ENCODE measurements at places on chromosomes 1 and 21.

DNA sequence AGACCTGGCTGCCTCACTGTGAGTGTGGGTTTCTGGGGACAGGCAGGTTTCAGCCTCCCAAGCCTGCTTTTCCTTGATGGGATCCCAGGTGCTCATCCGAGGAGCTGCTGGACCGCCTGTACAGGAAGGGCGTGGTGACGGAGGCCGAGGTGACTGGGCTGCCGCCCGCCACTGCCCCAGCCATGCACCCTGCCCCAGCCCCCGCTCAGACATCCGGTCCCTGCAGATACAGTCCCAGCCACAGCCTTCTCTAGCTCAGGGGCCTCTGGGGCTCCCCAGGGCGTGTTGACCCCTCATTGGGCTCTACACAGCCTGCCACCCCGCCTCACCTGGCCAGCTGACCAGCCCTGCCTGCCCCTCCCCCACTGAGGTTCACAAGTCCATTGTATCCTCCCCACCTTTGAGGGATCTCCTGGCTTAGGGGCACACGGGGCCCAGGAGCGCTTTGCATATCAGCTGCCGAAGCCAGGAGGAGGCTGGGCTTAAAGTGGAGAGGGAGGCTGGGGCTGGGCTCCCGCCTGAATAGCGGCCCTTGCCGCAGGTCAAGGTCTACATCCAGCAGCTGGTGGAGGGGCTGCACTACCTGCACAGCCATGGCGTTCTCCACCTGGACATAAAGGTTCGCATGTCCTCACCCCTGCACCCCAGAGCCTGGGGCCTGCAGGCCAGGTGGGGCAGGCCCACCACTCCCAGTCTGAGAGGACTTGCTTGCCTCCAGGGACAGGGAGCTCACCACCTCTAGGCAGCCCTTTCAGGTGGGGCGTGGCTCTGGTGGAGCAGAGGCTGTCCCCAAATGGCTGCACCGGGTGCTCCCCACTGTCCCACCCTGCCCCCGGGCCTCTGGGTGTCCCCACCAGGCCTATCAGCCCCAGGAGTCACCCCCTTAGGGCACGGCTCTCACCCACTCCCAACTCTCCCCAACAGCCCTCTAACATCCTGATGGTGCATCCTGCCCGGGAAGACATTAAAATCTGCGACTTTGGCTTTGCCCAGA lies 38.5 kb downstream of the TRIM11 start:
- no peak for DNase-seq

DNA sequence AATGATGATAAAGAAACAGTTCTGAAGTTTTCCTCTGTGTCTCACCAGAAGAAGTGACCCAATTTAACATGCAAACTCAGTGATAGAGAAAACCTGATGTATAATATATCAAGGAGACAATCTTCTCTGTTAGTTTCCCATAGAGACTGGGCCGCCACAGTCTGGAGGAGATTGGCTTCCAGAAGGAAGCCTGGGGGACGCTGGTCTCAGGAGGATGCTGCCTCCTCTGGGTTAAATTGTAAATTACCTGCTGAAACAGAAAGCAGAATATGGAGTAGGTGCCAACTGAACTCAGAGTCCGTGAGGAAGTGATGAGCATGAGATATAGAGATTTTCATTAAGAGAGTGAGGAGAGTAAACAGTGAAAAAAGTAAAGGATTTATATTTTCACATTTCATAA lies 15.8 kb downstream of the OR14I1 start:
- no peak for DNase-seq

GRCh38 chr1:233327651-233328141 lies at the start of gene MAP3K21:
Gene MAP3K21 (plus strand): TSS chr1:233327724. CDS start chr1:233328029, 305 bp downstream.
- DNase-seq: no peak

GRCh38 chr1:231518485-231519034 lies 9.9 kb upstream of the TSNAX start:
- no peak for DNase-seq

DNA sequence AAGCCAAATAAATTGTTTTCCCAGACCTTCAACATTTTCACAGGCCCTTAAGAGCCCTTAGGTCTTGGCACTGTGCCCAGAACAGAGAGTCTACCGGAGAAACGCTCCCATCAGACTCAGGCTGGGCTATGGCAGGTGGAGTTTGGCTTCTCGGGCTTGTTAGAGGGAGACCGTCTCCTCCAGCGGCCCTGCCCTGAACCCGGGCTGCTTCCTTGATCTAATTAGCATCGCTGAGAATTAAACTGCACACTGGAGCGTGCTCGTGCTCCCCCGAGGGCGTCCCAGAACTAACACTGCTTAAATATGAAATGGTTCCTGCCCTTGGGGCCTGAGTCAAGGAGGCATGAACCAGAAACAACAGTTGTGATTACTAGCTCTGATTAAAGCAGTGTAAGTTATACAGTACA lies 634.4 kb downstream of the MATN1 start:
- no peak for DNase-seq

DNA sequence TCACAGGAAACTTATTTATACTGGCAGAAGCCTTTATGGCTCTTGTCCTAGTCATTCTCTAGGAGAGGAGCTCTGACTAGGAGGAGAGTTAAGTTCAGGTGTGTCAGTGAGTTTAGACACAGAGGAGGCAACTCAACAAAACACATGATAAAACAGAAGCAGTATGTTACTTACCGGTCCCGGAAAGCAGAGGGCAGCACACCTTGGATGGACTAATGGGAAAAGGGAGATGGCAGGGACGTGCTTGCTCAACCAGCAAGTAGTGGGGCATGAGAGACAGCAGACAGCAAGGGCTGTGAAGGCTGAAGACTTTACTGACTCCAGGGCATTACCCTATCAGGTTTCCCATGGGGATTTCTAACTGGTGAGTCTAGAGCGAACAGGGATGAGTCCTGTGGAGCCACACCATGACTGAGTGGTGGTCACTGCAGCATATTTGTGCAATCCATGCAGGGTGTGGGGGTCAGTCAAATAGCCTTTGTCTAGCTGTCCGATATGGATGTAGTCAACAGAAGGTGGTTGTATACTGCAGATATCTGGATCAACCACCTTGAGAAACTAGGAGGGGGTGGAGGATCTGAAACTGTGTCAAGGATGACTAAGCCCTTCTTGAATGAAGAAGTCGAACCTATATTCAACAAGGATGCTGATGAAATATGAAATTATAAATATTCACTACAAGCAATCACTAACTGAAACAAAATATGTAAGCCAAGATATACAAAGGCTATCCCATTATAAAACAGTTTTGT lies 596.3 kb upstream of the CHRM3 start:
- DNase-seq: no peak

- DNase-seq: no peak
These were observed 2.2 kb upstream of the TESK2 start for GRCh38 chr1:45493116-45493697.

- DNase-seq: no peak
These were observed 13.7 kb downstream of the CSF1 start for GRCh38 chr1:109924316-109924715.

GRCh38 chr1:181618559-181618958 lies 135.2 kb downstream of the CACNA1E start:
- DNase-seq: no peak

All from stimulated activated CD4-positive, alpha-beta T cell treated with anti-CD3 and anti-CD28 coated beads, Interleukin-12 subunit alpha, Interleukin-12 subunit beta, amount 100 ng/mL, for 24 hours (primary cell).